Stimulated activated CD4-positive, alpha-beta T cell treated with anti-CD3 and anti-CD28 coated beads, Interleukin-2, amount 100 ng/mL, for 24 hours (primary cell): ENCODE measurements at places on chromosomes 6 and 20.

DNA sequence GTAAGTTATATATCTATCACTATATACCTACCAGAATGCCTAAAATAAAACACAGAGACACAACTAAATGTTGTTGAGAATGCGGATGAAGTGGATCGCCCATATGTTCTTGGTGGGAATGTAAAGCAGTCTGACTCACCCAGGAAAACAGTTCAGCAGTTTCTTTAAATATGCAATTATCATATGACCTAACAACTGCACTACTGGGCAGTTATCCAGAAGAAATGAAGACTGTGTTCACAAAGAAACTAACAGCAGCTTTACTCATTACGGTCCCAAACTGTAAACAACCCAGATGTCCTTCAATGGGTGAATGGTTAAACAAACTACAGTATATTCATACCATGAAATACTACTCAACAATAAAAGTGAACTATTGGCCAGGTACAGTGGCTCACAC lies 14.3 kb upstream of the ZC3H12D start:
- no peak for DNase-seq

DNA sequence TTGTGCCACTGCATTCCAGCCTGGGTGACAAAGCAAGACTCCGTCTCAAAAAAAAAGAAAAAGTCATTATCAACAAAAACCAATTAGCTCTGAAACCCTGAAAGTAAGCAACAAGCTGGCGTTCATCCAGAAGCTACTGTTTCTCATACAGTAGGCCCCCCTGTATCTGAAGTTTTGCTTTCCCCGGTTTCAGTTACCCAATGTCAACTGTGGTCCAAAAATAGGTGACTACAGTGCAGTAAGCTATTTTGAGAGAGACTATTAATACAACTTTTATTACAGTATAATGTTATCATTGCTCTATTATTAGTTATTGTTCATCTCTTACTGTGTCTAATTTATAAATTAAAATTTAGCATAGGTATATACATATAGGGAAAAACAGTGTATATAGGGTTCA lies 135.1 kb downstream of the KIF16B start:
- DNase-seq = no peak

DNA sequence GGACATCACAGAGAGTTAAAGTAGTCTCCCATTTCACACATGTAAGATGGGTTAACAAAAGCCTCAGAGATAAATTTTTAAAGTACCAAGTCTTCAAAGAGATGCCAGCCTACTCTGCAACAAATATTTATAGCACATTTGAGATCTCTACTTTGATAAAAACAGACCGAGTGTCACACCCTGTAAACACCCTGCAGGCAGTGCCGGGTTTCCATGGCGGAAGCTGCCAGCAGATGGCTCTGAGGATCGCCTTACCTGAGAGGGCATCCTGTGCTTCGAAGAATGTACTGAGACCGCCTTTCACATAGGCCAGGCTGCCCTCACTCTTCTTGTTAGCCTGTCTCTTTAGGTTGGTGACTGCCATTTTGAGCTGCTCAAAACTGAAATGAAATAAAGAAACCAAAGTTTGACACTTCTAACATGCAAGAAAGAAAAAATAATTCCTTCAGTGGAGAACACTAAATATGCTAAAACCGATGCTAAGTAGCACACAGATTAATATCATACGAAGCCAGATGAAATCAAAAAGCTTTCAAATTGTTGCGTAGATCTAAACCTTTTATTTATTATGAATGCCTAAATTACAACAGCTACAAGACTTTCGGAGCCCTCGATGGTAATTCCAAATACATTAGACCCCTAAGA lies 39.3 kb downstream of the HUS1B start:
- DNase-seq = no peak

DNA sequence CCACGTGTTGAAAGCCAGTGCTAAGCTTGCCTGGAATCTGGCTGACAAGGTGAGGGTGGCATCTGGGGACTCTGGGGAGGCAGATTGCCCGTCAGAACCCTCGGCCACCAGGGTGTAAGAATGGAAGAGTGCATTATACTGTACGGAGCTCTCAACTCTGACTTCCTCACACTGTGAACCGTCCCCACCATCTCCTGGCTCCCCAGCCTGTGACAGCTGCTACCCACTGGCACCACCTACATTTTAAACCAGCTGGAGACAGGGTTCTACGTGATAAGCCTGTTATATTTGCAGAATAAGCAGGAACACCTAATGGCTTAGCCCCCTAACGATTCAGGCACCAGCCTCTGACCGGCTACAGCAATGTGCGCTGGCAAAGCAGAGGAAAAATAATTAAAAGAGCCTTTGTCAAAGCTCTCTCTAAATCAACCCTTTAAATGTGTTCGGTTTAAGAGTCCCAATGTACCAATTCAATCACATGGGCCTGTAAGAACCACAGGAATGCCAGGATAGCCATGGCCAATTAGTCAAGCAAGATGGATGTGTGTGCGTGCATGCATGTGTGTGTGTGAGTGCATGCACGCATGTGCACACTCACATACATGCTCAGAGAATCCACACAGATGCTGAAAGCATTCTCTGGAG lies 89.1 kb upstream of the TAB2 start:
- DNase-seq = no peak

- no peak for DNase-seq
Observed at GRCh38 chr20:41182296-41183212, 45.2 kb downstream of the PLCG1 start.

GRCh38 chr20:56098981-56099500 lies 93.7 kb upstream of the CBLN4 start:
- no peak for DNase-seq

DNA sequence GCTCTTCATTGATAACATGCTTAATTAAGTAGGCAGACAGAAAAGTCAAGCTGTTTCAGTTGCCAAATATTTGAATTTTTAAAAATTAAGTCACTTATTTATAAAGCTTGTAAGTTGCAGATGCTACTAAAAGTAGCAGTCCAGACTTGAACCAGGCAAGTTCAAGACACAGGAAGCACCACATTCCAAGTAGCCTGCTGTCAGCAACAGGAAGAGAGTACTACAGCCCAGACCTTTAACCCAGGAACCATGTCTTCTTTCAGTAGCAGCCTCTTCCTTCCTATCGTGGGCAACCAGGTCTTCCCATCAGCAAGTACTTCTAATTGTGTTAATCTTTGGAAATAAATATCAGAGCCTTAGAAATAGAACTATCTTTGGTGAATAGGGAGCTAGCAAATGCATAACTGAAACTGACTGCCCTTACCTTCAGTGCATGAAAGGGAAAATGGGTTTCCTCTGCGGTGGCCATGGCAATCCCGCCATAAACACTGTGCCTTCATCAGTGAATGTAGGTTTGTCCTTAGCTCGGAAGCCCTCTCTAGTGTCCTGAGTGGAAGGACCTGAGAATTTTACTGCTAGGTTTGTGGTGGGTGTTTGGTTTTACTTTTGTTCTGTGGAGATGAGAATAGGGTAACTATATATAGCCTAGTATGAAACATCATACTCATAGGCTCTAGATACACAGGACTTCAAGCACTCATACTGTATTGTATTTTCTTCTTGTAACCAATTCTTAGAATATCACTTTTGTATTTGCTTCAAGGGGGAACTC lies 95.6 kb downstream of the SYCP2 start:
- DNase-seq = no peak

DNA sequence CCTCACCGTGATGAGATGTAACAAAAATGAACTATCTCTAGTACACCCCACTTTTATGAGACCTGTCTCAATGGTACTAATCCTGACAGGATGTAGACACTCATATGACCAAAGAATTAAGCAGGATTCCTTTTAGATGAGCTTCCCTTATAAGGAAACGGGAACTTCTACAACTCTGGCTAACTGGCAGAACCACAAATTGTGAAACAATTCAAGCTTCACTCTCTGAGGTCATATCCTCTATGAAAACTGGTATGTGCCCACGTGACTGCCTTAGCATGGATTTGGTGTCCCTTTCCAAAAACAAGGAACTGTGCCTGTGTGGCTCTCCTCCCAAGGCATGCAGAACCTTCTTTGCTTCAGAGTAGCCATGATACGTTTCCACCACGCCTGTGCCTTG lies 14.1 kb upstream of the CPNE5 start:
- DNase-seq = no peak

DNA sequence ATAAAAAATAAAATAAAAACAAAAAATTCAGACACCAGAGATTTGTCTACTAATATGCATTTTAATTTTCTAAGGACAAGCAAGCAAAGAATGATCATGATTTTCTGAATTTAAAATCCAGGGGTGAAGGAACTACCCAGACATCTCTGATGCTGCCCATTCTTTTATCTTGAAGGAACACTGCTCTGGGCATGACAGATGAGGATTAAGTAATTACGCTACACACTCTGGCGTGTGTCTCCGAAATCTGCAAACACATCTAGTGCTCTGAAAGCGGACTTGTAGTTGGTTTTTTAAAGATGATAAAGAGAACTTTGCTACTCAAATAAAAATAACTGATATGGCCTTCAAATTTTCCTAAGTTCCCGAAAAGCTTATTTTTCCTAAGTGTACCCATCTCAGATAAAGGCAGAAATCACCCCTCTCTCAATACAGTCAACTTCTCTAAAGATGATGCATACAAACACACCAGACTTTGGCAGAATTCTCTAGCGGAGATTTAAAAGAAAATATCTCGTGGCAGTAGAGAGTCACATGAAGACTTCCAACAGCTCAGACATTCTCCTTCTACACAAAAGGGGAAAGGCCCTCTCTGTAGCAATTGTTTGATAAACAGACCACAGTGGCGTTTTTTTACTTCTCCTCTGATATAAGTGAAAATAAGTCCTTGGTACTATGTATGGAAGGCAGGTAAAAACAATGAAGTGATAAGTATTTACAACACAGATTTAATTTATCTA lies 133.8 kb downstream of the BACH2 start:
- DNase-seq = no peak

DNA sequence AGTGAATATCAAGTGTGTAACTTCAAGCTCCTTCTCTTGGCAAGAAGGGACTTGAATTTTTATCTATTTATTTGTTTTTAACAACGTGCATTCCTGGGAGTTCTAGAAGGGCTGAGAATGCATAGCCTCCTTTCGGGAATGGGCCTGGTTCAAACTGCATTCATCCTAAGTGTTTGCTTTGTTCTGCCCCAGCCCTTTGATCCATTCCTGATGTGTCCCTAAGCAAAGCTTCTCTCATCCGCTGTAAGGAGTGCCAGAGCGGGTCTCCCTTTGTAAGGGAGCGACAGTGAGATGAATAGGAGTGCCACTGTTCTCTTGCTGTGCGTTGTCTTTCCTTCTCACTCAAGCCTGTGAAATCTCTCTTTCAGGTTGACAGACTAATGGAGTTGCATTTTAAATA lies 61.0 kb upstream of the VSTM2L start:
- DNase-seq = no peak

- DNase-seq = no peak
Observed at GRCh38 chr6:54614499-54615195, 231.9 kb upstream of the FAM83B start.

DNA sequence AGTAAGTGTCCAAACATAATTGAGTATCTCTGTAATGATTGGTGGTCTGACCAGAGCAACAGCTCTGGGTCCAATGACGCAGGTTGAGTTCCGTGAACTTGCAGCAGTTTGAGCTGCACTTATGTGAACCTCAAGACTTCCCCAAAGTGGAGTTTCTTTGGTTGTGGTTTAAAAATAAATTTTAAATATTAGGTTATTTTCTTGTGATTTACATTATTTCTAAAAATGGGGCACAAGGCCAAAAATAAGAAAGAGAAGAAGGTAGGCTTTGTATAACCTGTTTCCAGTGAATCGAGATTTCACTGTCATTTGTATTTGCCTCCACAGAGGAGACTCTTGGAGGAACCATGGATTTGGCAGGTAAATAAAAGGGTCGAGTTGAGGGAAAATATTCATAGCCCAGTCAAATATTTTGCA lies 166.4 kb upstream of the ZNF217 start:
- no peak for DNase-seq

DNA sequence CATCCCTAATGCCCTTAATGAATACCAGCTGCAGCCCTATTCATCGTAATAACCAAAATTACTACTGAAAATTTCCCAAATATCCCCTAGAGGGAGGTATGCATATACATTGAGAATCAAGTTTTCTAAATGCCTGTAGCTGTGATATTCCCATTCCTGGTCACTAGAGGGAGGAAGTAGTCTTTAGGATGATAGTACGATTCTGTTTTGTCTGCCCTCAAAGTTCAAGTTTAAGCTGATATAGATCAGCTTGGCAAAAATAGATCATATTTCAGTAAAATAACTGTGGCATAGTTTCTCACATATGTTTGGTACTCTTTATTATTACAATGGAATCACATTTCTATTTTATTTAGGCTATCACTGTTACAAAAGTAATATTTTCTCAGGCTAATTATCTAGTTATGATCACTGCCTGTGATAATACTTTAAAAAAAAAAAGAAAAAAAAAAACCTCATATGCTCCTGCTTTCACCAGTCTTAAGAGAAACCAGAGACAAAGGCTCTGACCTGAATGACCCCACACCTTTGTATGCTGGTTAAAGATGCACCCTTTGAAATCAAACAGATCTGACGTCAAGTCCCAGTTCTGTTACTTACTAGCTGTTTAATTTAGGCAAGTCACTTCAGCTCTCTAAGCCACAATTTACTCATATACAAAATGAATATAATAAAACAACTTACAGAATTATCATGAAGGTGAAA lies 11.0 kb downstream of the TSPYL1 start:
- DNase-seq = no peak

DNA sequence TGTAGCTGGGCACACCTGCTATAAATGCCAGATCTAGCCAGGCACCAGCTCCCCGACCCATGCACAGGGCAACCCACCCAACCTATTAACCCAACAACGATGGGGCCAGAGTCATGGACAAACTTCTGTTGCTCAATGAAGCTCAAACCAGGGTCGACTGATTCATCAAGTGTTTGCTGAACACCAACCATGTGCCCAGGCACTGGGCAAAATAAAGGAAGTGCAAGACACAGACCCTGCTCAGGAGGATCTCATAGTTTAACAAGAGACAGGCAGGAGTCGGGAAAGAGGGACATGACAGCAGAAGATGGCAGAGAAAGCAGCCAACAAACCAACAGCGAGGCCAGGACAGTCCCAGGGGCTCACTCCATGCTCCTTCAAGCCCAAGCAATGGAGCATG lies 18.8 kb downstream of the KCNK5 start:
- no peak for DNase-seq

DNA sequence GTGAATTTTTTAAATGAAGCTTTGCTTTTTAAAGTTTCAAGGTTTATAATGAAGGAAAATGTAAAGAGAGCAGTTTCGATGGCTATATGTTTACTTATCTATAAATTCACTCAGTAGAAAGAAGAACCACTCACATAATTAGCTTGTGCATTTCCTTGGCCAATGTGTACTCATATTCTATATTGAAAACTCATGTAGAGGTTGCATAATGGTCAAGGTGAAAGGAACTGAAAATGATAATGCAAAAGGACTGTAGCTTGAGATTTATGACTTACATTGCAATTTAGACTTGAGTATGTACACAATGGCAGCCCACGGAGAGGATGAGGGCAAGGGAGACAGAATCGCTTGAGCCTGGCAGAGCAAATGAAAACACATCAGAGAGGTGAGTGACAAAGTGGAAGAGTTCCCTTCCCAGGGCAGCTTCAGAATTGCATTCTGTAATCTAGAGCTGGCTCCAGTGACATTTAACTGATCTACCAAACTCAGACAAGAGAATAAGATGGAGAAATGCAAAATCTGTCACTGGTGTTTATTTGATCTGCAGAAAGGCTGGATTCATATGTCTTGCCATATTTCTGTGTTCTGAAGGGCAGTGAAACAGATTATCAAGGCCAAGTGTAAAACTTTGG lies 191.8 kb downstream of the TMEM200A start:
- DNase-seq = no peak
